ENCODE measurements at places on chromosomes 1 and 21.

DNA sequence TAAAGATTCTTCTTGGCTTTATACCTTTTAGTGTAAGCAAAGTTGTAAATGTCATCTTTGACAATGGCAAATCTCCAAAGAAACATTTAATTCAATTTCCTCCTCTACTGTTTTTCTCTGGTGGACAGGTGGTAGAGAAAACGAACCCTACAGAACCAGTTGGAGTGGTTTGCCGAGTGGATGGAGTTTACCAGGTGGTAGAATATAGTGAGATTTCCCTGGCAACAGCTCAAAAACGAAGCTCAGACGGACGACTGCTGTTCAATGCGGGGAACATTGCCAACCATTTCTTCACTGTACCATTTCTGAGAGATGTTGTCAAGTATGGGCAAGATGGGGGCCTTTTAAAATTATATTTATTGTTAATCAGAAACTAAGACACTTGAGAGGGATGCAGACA is 25.8 kb downstream of the UAP1 start:
- DNase-seq, result no peak

DNA sequence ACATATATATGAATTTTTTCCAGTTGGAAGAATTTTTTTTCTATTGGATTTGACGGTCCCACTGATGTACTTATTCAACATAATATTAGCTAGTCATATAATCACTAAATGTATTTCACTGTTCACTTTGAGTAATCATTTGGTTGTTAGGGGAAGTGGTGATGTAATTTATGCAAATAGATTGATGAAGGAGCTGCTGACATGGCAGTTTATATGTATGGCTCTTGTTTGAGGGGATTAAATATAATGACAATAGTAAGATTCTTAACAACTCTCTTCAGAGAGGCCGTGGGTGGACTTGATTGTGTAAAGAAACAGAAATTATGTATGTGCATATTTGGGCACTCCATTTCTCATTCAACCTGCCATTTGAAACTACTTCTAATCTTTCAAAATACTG is 653.6 kb upstream of the ADGRL4 start:
- no peak for DNase-seq

DNA sequence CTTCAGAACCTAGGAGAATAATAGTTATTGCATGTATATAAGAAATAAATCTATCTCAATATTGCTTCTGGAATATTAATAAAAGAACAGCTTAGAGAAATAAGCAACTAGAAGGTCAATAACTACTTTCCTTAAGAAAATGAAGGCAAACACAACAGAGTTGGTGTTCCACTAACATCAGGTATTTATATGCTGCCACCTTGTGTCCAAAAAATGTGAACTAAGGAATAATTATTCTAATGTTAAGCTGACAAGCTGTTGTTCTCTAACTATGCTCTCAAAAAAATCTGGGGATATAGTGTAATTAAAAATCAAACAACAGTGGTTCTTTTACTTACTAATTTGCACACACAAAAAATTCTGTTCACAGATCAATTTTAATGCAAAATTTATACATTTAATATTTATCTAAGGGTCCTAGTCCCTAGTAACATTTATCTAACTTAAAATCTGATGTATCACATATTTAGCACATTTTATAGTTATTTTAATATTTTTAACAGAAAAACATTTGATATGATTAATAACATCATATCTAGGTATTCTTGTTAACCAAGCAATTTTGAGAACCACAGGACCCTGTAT is 39.6 kb downstream of the UCHL5 start:
- no peak for DNase-seq

GRCh38 chr1:170162459-170163246 is 16.9 kb downstream of the NTMT2 start:
- no peak for DNase-seq

- no peak for DNase-seq
These were observed 4.1 kb downstream of the CNN3 start for GRCh38 chr1:94922761-94923331.

- no peak for DNase-seq
These were observed 50.3 kb downstream of the DRAM2 start for GRCh38 chr1:111089638-111090037.

DNA sequence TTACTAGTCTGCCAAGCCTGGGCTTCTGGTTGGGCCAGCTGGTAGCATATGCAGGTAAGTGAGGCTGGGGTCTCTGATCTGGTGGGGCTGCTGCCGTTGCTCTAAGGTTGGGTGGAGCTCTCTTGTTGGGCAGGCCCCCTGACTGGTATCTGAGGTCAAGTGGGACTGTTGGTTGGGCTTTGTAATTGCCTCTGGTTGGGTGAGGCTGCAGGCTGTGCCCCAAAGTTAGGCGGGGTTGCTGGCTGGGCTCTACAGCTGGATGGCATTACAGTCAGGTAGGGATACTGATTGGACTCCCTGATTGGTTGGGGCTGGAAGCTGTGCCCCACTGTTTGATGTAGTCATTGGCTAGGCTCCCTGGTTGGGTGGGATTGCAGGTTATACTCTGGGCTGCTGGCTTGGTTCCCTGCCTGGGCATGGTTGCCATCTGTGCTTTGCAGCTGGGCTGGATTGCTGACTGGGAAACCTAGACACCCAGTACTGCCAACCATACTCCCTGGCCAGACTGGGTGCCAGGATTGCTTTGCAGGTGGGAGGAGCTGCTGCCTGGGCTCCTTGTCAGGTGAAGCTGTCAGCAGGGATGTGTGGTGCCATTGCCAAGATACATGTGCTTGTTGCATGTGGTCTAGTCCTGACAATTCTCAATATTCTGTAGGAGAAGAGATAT is 130.5 kb downstream of the RABGAP1L start:
- no peak for DNase-seq

- DNase-seq, result no peak
These were observed 90.5 kb downstream of the LIPI start for GRCh38 chr21:14120091-14120734.

GRCh38 chr1:24351247-24351646 is 32.1 kb downstream of the GRHL3 start:
- no peak for DNase-seq

GRCh38 chr1:210690236-210690635 is 361.5 kb downstream of the HHAT start:
- no peak for DNase-seq

GRCh38 chr1:165879946-165880345 is 52.5 kb downstream of the UCK2 start:
- no peak for DNase-seq

- no peak for DNase-seq
These were observed 9.6 kb downstream of the CCDC185 start for GRCh38 chr1:223402790-223403142.

DNA sequence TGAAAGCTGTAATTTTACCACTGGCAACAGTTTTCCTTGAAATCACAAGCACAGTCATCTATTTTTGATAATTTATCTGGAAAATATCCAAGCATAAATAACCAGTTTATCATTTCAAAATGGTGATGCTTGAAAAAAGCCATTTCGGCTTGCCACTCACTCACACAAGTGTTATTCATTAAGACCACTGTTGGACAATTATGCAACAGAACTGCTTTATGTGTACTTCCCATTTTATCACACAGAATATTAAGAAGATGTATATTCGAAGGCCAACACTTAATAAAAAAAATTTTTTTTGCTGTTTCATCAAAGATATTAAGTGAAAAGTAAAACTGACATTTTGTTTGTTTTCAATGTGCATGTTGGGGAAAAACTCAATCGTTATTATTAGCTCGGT is 62.3 kb downstream of the EIF4G3 start:
- DNase-seq, result no peak

DNA sequence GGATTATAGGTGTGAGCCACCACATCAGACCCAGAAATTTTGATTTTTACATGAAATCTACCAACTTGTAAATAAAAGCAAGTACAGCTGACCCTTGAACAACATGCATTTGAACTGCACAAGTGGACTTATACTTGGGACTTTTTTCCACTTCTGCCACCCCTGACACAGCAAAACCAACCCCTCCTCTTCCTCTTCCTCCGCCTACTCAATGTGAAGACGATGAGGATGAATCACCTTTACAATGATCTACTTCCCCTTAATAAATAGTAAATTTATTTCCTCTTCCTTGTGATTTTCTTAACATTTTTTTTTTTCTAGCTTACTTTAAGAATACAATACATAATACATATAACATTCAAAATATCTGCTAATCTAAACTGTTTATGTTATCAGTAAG is 17.5 kb upstream of the YRDC start:
- no peak for DNase-seq

DNA sequence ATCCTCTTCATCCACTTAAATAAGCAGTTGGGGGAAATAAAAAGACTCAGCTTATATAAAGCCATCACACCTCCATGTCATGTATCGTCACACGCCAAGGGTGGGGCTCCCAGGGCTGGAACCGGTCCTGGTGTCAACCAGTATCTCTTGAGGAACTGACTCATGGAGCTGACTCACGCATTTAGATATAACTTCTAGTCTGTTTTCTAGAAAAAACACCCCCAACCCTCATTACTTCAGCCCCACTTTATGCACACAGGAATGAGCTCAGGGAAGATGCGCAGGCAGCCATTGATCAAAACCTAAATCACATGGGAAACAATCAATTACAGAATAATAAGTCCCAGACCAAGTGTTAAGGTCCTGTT is 6.9 kb upstream of the IL22RA1 start:
- DNase-seq, result no peak

GRCh38 chr1:236284291-236284721 is 2.5 kb upstream of the ERO1B start:
- no peak for DNase-seq

- no peak for DNase-seq
These were observed 34.1 kb upstream of the RNF187 start for GRCh38 chr1:228453022-228453560.

DNA sequence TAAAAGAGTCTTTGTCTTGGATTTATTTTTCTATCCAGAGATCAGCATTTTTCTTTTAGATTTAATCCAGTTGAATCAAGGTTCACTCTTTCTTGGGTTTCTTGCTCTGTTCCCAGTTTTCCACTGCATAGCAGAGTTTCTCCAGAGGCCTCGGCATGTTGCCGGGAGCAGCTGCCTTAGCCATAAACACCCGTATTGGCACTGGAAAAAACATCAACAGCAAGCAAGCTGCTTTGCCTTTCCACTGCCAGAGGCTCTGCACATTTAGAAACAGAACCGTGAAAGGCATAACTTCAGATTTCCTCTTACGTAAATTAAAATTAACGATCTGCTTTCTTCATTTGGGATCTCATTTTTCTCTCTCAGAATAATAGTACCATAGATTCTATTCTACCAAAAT is 181.8 kb upstream of the L1TD1 start:
- no peak for DNase-seq

- DNase-seq, result no peak
These were observed 43.2 kb downstream of the CELF3 start for GRCh38 chr1:151673407-151673806.

- DNase-seq, result peak; percentile 25
These were observed 1.2 kb downstream of the KCTD3 start for GRCh38 chr1:215568299-215568692.

GRCh38 chr1:94304553-94304952 is 67.2 kb upstream of the ARHGAP29 start:
- DNase-seq, result no peak

DNA sequence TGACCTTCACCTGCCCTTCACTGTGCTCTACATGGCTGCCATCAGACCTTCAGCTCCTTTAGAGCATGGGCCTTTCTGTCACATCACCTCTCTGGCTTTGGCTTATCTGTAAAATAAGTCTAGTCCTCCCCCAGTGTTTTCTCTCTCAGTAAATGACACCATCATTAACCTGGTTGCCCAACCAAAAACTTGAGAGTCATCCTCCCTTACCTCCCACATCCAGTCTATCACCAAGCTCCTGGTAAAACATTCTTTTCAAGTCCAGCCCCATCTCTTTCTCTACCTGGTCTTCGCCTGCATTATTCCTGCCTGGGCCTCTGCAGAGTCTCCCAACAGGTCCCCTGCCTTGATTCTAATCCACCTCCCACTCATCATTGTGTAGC is 13.1 kb downstream of the SLC26A9 start:
- DNase-seq, result no peak

DNA sequence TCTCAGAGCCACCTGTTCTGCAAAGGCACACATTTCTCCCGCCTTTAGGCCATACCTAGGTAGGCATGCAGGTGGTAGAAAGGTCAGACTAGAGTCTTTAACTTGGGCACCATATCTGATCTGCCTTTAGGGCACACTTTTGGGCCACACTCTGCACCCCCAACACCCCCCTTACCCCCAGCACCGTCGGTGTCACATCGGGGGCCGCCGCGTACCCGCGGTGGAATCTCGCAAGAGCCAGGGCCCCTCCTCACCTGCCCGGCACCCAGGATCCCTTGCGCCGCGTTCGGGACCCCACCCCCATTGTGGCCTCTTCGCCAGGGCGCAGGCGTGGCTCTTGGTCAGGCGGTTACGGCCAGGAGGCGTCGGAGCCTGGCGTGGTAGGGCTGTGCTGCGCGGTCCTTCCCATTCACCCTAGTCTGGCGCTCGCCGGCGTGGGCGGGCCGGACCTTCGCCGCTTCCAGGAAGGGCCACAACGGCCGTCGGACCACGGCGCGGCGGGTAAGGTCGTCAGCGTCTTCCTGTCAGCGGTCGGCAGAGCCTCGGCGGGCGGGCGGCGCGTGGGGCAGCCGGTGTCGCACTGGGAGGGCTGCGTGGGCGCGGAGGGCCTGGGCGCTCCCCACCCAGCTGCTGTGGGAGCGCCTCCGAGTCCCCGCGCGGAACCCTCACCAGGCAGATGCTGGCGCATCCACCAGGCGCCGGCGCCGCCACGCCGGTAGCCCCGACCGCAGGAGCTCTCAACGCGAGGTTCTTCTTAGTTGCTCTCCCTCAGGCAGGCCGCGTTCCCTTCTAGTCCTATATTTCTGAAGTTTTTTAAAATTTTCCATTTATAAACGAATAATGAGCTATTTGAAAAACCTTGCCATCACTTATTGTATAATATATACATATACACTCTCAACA is at the start of gene DNAH14:
Gene DNAH14 (plus strand): TSS at position 341 of the 903 bp plus-strand sequence. CDS start 23,028 bp downstream, outside the sequence.
- DNase-seq, result no peak

GRCh38 chr1:58722414-58722813 is 22.6 kb upstream of the MYSM1 start:
- no peak for DNase-seq

DNA sequence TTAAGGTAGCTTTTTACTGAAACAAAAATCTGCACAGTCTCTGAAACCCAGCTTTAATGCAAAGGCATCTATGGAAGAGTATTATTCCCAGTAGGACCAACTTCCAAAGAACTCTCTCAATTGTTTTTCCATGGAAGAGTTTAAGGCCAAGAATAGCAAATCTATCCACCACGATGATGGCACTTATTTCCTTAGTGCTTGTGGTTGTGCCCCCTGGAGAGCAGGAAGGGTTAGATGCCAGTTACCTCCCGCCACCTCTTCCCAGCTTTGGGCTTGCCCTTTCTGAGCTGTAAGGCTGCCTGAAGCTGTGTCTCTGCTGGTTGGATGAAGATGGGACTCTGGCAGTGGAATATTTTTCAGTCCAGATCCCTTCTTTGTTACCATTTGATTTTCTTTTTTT is 4.8 kb upstream of the ATP1A1 start:
- no peak for DNase-seq

DNA sequence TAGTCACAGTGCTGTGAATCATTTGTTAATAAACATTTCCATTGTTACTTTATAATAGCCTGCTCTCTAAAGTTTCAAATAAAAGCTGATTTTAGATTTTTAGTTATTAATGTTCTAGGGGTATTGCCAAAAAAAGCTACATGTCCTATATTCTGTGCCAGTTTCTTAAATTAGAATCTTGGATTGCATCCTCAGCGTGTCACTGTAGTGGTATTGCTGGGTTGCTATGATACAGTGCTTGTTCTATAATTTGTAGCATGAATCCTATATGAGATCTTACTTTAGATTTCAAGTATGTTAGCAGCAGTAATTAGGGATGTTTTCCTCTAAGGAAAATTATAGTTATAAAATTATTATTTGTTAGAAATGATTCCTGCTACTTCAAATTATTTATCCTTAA is 16.4 kb downstream of the PPP2R5A start:
- DNase-seq, result no peak

- no peak for DNase-seq
These were observed 28.8 kb upstream of the PDPN start for GRCh38 chr1:13554798-13555197.

Measured in occipital lobe (tissue), 3 donors.